ENCODE measurements at places on chromosomes 12 and 14.

- DNase-seq, result no peak
Observed at GRCh38 chr14:53808042-53808441, 148.6 kb downstream of the BMP4 start.

DNA sequence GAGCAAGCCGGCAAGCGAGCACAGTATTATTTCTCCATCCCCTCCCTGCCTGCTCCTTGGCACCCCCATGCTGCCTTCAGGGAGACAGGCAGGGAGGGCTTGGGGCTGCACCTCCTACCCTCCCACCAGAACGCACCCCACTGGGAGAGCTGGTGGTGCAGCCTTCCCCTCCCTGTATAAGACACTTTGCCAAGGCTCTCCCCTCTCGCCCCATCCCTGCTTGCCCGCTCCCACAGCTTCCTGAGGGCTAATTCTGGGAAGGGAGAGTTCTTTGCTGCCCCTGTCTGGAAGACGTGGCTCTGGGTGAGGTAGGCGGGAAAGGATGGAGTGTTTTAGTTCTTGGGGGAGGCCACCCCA lies 3.9 kb upstream of the NXPH4 start:
- no peak for DNase-seq

DNA sequence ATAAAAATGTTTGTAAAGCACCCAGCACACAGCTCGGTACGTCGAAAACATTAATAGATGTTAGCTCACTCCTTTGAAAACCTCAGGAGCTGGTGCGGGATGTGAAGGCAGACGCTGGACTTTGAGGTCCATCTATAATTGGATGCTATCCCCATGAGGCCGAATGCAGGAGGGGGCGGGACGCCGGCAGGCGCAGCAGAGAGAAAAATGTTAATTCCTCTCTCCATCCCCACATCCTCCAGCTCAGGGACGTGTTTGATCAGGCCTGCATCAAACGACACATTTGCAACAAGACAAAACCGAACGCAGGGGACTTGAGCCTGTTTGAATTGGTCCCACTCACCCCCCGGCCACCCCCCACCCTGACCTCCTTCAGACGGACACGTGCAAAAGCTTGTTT lies 231.0 kb downstream of the RBM19 start:
- DNase-seq, result no peak

DNA sequence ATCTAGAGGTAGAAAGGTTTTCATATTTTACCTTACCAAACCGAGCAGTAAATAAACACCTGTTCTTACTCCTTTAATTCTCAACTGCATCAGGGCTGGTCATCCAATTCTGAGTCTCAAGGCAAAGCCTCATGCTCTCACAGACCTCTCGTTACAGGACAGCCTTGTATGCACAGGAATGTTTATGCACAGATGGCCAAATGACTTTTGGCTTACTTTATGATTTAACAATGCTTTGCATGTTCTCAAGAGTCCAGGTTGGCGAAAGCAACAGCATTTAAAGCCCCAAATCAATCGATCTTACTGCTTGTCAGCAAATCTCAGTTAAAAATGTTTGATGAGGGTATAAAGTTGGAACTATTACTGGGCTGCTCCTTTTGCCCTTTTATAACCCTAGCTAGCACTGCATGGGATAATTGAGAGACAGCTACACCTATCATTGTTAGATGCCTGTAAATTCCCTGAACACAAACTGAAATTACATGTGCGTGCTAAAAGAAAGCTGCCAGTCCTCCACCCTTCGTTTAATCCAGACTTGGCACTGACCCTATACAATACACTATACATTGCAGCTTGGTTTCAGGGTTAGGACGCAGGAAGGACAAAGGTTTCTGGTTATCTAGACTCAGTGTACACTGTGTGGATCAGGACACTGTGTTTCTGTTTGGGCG lies 63.6 kb downstream of the TMCC3 start:
- DNase-seq, result no peak

DNA sequence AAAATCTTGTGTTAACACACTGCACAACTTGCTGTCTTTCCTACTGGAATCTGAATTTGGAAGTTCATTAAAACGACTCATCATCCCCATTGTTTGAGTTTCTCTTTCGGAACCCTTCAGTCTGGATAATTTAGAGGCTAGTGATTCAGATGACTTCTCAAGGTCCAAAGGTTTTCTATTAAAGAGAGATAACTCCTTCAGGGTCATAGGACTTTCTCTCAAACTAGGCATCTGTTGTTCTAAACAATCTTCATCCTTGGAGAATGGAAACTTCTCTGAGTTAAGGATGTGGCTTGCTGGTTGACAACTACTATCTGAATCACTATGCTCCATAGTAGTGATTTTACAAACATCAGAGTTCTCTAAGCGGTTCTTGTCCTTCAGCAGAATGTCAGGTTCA lies 4.4 kb downstream of the MLH3 start:
- DNase-seq, result no peak

DNA sequence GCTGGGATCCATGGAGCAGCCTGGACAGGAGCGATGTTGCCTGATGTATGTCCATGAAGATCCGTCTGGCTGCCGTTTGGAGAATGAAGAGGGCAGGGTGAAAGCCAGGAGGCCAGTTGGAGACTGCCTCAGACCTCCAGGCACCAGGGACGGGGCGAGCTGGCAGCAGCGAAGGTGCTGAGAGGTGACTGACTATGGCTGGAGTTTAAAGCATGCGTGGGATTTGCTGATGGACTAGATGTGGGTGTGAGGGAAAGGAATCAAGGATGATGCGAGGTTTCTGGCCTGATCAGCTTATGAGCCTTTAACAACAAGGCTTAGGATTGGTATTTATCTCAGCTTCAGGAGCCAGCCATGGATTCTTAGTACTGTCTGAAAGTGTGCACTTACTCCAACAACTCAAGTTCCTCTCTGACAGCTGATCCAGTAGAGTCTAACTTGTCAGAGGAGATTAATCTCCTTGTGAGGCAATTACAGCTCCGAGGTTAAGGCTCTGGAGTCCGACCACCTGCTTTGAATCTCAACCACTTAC lies 49.4 kb downstream of the DYNC1H1 start:
- no peak for DNase-seq

- DNase-seq, result no peak
Observed at GRCh38 chr14:61266891-61267740, 14.0 kb downstream of the TMEM30B start.

DNA sequence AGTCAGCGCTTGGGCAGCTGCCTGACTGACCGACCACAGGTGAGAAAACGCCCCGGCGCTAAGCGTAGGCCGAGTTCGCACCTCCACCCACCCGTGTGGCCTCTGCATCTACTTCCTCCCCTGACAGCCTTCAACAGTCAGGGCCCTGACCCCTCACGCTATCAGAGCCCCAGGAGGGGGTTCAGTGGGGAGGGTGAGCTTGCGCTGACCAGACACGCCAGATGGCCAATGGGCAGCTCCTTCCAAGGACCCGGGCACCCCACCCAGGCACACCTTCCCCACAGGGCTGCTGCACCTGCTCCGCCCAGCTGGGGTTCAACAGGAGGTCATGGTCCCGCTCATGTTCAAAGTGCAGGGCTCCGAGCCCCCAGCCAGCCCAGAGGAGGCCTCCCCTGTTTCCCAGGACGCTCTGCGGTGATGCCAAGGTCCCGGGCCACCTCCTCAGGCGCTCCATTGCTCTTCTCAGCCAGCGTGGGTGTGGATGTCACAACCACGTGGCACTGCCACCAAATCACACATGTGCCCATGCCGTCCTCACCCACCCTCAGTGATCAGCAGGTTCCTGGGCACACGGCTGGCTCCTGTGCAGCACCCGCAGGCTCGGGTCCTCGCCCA lies 48.7 kb upstream of the BCL11B start:
- no peak for DNase-seq

DNA sequence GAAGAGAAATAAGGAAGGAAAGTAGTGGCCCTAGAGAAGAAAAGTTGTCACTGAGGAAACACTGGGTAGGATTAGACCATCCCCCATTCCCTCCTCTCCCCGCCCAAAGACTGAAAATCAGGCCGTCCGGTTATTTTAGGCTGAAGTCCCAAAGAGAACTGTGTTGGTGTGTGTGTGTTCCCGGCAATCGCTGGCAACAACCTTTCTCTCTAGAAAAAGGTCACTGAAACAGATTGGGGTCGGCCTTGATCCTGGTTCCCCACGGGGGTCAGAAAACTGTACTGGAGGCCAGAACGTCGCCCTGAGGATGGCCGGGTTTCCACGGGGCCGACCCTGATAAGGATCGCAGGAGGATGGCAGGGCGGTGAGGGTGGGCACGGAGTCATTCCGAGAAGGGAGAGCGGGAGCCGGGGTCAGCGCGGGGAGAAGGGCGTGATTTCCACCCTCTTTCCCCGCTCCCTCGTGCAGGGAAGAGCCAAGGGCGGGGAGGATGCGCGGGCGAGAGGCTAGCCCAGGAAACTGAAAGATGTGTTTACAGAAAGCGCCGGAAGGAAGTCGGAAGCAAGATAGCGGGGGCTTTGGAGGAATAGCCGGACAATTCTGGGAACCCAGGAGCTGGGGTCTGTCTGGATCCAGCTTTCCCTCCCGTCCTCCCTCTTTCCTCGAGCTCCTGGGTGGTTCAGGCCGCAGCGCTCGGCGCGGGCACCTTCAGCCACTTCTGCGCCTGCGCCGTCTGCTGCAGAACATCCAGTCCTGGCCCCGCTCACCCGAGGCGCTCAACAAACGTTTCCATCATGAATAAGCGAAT lies 25.3 kb upstream of the SPTLC2 start:
- no peak for DNase-seq

DNA sequence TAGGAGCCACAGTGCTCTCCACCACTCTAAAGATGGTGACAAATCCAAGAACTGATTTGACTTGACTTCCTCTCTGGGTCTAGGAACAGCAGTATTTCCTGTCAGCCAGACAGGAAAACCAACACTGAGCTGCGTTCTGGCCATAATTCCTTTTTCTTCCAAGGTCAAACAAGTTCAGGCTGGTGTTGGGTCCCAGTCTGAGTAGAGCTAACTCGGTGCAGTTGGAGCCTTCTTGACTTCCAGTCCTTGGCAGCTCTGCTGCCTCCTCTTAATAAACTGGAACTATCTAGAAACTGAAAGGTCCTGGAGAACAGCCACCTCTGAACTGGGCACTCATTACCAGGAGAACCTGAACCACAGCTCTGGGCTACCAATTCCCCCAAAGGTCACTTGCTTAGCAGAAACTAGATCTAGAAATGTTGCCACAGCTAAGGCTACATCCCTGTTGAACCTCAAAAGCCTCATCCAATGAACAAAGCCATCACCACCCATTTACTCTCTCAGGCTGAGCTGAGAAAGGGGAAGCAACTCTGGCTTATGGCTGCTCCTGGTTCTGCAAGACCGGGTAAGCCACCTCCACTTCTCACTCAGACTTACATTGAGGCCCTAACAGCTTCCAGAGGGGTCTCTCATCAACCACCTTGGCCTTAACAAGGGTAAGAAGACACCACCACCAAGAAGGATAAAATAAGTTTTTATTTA lies 27.7 kb downstream of the MAX start:
- DNase-seq, result no peak

DNA sequence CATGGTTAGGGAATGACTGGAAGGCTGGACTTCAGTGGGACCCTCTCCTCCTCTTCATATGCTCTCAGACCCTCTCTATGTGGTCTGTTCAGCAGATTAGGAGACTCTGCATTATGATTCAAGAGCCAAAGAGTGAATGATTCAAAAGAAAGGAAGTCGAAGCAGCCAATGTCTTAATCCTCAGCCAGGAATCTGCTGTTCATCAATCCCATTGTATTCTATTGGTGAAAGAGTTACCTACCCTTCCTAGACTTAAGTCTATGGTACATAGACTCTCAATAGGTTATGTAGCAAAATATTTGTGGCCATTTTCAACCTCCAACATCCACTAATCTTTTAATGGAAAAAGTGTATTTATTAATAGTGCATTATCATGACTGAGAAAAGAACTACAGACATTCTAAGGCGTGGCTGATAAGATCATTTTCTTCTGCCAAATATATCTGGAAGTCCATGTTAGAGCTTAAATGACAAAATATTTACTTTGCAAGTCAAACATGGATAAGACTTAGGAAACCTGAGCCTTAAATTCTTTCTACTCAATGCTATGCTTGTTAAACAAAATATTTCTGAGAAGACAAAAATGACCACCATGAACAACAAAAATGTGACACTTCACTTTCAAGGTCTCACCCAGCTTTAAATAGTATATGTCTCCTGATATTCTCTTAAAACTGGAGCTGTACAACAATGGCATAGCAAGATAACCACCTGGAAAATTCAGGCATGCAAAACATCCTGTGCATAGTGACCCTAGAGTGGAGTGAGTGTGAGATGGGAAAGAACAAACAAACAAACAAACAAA lies 1100.6 kb downstream of the GALC start:
- no peak for DNase-seq

DNA sequence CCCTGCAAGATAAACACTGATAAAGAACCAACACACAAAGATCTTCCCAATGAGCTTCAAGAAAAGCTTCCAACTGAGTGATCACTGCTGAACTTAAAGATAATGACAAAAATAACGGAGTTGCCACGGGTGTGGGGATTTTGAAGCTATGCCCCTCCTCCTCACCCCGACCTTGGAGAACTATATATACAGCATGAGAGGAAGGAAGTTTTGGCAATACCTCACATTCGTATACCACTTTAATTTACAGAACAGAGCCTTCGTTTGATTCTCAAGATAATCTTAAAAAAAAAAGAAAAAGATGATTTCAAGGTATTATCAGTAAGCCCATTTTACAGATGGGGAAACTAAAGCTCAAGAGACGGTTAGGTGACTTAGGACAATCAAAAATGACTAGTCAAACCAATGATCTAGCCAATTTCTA lies 715 bp downstream of the NEK9 start:
- no peak for DNase-seq

DNA sequence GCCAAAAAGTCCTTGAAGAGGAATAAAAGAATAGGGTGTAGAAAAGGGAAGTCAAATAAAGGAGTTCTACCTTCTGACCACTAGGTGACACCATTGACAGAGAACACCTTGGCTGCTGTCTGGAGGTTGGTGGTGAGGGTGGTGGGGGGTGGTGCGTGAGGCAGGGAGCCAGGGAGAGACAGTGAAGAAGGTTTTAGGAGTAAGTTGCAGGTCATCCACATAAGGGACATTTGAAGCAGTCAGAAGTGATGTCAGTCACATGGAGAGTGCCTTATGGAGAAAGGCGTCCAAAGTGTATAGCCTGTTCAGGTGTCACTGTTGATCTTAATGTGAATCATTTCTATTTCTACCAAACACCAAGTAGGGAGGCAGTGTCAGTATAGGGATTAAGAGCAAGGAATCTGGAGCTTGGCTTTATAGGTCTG lies 279.3 kb upstream of the DDHD1 start:
- DNase-seq, result no peak

GRCh38 chr14:94570440-94570839 lies 9.2 kb downstream of the SERPINA4 start:
- no peak for DNase-seq

Measured in progenitor cell of endocrine pancreas (in vitro differentiated cells).